NCI-H460 (cell line): ENCODE measurements at places on chromosomes 7 and 10. TPM values are rescaled to one million over a fixed set of nuclear protein-coding genes. Genes with fewer than 3 reads are reported as not detected.

Gene AGBL3
- total RNA-seq, result 1.2 and 2.6 TPM in 2 replicates

Gene PPP1R3A
- total RNA-seq, result not detected in 2 replicates

Gene LIPJ
- total RNA-seq, result not detected in 2 replicates

Gene LRRN3
- total RNA-seq, result not detected in 2 replicates

Gene C10orf90
- 0.99 and 1.3 TPM in 2 replicates for total RNA-seq

Gene PDE1C
- total RNA-seq, result 46.5 and 48.7 TPM in 2 replicates

Gene SLC26A3
- total RNA-seq, result not detected in 2 replicates

Gene CHN2
- total RNA-seq, result 3.3 and 3.6 TPM in 2 replicates

Gene ARL4A
- total RNA-seq, result 44.0 and 51.8 TPM in 2 replicates

Gene GSDME
- total RNA-seq, result 3.5 and 6.5 TPM in 2 replicates

Gene ANKRD2
- 2.0 and 3.1 TPM in 2 replicates for total RNA-seq

Gene SYT15
- 0.10 and 0.17 TPM in 2 replicates for total RNA-seq

Gene HOGA1
- 1.4 TPM in 2 replicates for total RNA-seq

Gene CUEDC2
- total RNA-seq, result 51.7 and 55.3 TPM in 2 replicates

Gene ZNF727
- total RNA-seq, result not detected in 2 replicates

Gene GPR26
- not detected in 2 replicates for total RNA-seq

Gene PON3
- total RNA-seq, result 0.77 and 0.98 TPM in 2 replicates

Gene ANKRD61
- total RNA-seq, result 0.46 and 0.72 TPM in 2 replicates

Gene FOXP2
- total RNA-seq, result not detected in 2 replicates

Gene TAS2R5
- total RNA-seq, result 0.50 and 0.66 TPM in 2 replicates

Gene IL6
- total RNA-seq, result 207 and 227 TPM in 2 replicates

Gene ZNF92
- total RNA-seq, result 12.0 and 12.2 TPM in 2 replicates

Gene LSM8
- total RNA-seq, result 144 and 167 TPM in 2 replicates

Gene GRID2IP
- total RNA-seq, result not detected in 2 replicates

Gene VIM
- 1,621 and 1,743 TPM in 2 replicates for total RNA-seq

Gene NPC1L1
- total RNA-seq, result 0.09 TPM in 1 of 2 replicates, not detected in the other

Gene TAX1BP1
- total RNA-seq, result 109 and 130 TPM in 2 replicates

Gene ZPBP
- not detected in 2 replicates for total RNA-seq

Gene C7orf33
- not detected in 2 replicates for total RNA-seq

Gene SDK1
- total RNA-seq, result 1.1 and 1.7 TPM in 2 replicates

Gene FAM25G
- total RNA-seq, result not detected in 2 replicates

Gene NPSR1
- 0.29 TPM in 1 of 2 replicates, not detected in the other for total RNA-seq

Gene PSPH
- 40.3 and 50.0 TPM in 2 replicates for total RNA-seq

Gene RNF148
- total RNA-seq, result 0.25 TPM in 1 of 2 replicates, not detected in the other

Gene AVPI1
- total RNA-seq, result 147 and 192 TPM in 2 replicates

Gene OR9A2
- not detected in 2 replicates for total RNA-seq

Gene ARHGEF5
- total RNA-seq, result 1.0 and 1.7 TPM in 2 replicates

Gene SERPINE1
- total RNA-seq, result 11.9 and 12.3 TPM in 2 replicates

Gene ARHGAP12
- 31.5 and 35.9 TPM in 2 replicates for total RNA-seq

Gene PNLIPRP2
- total RNA-seq, result not detected in 2 replicates

Gene PAX4
- total RNA-seq, result not detected in 2 replicates

Gene CHAT
- not detected in 2 replicates for total RNA-seq

Gene RAB19
- not detected in 2 replicates for total RNA-seq

Gene AKR1D1
- not detected in 2 replicates for total RNA-seq

Gene PRSS37
- not detected in 2 replicates for total RNA-seq

Gene EVX1
- total RNA-seq, result 0.12 TPM in 1 of 2 replicates, not detected in the other

Gene PTPRN2
- 2.9 and 3.5 TPM in 2 replicates for total RNA-seq

Gene PMPCB
- total RNA-seq, result 85.4 and 105 TPM in 2 replicates
